ENCODE measurements at places on chromosomes 4 and X.

- no peak for DNase-seq
These were observed 16.5 kb downstream of the TRAPPC11 start for GRCh38 chr4:183675625-183676024.

DNA sequence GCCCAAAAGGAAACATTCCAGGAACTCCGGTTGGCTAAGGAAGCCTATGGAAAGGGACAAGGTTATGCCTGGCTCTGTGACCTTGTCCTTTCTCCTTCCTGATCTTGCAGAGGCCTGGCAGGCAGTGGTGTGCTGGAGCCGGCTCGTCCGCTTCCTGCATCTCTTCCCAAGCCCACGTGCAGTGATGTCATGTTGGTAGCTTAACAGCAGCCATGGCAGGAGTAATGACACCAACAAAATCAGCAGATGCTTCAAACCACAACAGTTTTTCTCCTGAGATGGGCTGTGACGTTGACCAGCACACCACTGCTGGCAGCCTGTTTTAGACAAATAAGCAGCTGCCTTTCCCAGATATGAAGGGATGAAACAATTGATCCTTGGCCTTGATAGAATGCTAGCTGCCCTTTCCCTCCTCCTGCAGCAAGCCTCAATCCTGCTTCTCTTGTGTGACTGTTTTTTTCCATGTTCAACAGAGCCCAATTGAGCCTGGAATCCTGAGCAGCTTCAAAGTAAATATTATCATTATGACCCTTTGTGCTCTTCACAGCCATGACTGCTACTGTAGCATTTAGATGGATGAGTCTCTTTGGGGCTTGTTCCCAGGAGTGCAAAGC lies 23.4 kb downstream of the SEPTIN6 start:
- no peak for DNase-seq

GRCh38 chr4:39616651-39617050 lies 22.0 kb downstream of the SMIM14 start:
- no peak for DNase-seq

- no peak for DNase-seq
These were observed 197.9 kb downstream of the ANKRD50 start for GRCh38 chr4:124514588-124514987.

- DNase-seq = no peak
These were observed 20.3 kb downstream of the HS3ST1 start for GRCh38 chr4:11408233-11408967.

GRCh38 chr4:103591841-103592240 lies 127.9 kb downstream of the TACR3 start:
- DNase-seq = no peak

GRCh38 chrX:17432158-17432557 lies 57.2 kb downstream of the NHS start:
- DNase-seq = no peak

All from stimulated activated naive CD8-positive, alpha-beta T cell treated with anti-CD3 and anti-CD28 coated beads, Interleukin-15, amount 100 ng/mL, for 72 hours (primary cell).